ENCODE measurements at places on chromosomes 1 and 21.

GRCh38 chr1:29590583-29591565 lies 354.6 kb downstream of the PTPRU start:
- H3K27ac ChIP-seq: no peak overlapping the region
- no peaks in the 10 kb centered on the region for H3K4me1 ChIP-seq
- no peak overlapping the region for H3K4me3 ChIP-seq
- DNase-seq: no peak
- H3K36me3 ChIP-seq: no peaks in the 10 kb centered on the region
- H3K27me3 ChIP-seq: no peaks in the 10 kb centered on the region

DNA sequence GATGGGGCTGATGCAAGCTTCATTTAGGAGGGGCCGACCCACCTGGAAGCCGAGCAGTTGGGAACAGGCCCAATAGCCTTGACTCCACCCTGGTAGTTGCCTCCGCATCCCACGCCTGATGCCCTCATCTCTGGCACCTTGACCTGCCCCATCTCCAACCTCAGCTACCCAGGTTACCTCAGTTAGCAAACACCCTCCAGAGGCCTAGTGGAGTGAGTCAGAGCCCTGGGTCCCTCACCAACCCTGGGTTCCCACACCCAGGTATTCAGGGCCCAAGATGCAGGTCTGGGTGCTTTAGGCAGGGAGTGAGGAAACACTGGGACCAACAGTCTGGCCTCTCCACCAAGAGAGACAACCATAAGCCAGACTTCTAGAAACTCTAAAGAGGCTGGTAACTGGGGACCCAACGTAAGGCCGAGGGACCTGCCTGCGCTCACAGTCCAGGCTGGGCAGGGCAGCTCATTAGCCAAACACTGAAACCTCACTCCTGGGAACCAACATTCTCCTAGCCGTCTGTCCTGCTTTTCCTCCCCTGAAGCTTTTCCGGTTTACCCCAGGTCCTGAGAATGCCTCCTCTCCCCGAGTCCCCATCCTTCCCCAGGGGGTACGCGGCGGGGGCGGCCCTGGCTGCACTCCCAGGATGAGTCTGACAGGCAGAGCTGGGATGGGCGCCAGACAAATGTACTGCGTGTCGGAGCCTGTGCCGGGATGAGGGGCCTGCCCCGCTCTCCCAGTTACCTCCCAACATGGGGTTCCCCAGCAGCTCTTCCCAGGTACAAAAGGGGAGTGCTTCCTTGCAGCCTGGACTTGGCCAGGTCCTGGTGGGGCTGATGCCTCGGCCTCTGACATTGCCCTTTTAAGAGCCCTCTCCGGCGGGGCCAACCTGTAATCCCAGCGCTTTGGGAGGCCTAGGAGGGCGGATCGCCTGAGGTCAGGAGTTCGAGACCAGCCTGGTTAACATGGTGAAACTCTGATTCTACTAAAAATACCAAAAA lies 8.9 kb upstream of the CELSR2 start:
- no peak for DNase-seq
- H3K36me3 ChIP-seq: peaks cover 28% of the 10 kb centered on the region

DNA sequence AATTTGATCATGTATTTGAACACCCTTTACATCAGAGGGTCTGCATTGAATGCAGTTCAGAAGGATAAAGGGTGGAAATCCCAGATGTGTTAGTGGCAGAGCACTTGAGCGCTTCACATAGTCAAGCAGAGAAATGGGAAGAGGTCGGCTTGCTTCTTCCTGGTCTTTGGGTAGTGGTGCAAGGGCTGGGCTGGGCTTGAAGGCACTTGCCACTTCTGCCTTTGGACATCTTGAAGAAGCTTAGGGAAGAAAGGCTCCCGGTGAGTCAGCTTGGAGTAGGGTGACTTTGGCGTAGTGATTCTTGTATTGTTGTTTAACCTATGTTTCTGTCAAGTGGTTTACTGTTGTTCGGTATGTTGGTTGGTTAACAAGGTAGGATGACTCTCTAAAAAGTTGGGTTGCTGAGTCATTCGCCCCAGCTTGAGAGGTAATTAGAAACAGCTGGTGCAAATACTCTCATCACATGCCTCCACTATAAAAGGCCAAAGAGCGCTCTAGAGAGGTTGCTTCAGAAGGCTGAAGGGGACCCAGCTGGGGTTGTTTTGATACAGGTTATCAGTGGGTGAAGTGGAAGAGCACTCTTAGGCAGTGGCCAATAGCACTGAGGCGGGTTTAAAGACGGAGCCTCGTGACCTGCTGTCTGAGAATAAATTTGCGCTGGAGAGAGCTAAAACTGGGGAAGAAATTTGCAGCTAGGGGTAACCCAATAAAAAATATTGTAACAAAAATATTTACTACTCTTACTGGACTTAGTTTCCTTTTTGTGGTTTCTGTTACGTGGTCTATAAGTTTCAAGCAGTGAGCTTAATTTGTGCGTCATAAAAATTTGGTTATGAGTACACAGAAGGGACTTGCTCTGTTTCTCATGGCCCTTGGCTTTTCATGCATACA lies 1.4 kb downstream of the BACH1 start:
- peak overlapping the region; percentile 88 for H3K4me3 ChIP-seq
- H3K27me3 ChIP-seq: peaks cover 7% of the 10 kb centered on the region
- H3K36me3 ChIP-seq: no peaks in the 10 kb centered on the region
- H3K4me1 ChIP-seq: peaks cover 14% of the 10 kb centered on the region
- H3K27ac ChIP-seq: no peak overlapping the region

GRCh38 chr1:93435443-93435842 lies 12.5 kb upstream of the FNBP1L start:
- no peak overlapping the region for H3K4me3 ChIP-seq
- H3K36me3 ChIP-seq: no peaks in the 10 kb centered on the region
- H3K4me1 ChIP-seq: no peaks in the 10 kb centered on the region
- DNase-seq: no peak

DNA sequence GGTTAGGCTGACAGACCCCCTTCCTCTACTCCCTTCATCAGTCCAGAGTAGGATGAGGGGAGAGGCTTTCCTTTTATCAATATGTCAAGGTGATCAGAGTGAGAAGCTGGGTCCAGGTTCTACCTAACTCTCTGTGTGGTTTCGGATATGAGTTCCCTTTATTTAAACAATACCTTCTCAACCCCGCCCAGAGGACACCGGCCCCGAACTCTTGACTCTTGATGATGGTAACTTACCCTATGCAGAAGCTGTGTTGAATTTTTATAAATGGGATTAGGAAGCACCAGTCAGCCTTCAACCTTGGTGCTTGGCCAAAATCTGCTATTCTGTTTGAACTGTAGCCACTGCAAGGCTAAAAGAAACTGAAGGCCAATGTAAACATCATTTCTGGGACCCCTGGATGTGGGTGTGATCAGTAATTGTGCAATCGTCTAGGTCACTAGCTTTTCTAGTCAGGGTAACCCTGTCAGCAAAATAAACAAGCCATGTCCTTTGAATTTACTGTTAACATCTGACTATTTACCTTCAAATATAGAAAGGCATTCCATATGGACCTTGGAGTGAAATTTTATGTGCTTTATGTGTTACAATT lies 398.3 kb downstream of the SEC16B start:
- no peaks in the 10 kb centered on the region for H3K4me1 ChIP-seq
- H3K36me3 ChIP-seq: no peaks in the 10 kb centered on the region
- DNase-seq: no peak
- H3K27me3 ChIP-seq: no peaks in the 10 kb centered on the region
- H3K4me3 ChIP-seq: no peak overlapping the region

DNA sequence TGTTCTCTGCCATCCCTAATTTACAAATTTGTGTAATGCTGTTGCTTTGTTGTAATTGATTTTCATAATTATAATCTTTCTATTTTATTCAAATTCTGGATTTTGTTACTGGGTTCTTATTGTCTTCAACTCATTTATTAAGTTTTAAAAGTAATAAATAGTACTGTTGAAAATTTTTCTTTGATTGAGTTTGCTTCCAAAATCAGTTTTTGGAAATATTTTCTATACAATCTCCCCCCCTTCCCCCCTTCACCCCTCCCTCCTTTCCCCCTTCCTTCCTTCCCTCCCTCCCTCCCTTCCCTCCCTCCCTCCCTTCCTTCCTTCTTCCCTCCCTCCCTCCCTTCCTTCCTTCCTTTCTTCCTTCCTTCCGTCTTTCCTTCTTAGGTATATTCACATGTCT lies 6.0 kb upstream of the TMPRSS15 start:
- no peaks in the 10 kb centered on the region for H3K36me3 ChIP-seq
- H3K4me3 ChIP-seq: no peak overlapping the region
- DNase-seq: no peak

DNA sequence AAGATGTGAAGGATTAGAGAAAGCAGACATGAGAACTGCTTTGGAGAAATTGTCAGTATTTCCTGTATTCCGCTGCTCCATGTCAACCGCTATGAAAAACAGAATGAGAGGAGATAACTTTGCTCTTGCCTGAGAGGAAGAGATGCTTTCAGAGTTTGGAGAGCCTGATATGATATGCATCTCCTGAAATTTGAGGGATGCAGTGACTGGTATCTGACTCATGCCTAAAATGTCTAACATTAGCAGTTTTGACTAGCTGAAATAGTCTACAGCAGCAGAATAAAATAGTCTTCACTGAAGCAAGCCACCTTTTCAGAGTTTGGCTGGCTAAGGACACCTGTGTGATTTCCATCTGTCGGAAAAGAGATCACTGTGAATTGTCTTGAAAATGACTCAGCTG lies 165.8 kb upstream of the LRRC7 start:
- no peaks in the 10 kb centered on the region for H3K27me3 ChIP-seq
- no peak overlapping the region for H3K4me3 ChIP-seq
- no peak for DNase-seq
- no peaks in the 10 kb centered on the region for H3K4me1 ChIP-seq
- no peak overlapping the region for H3K27ac ChIP-seq
- no peaks in the 10 kb centered on the region for H3K36me3 ChIP-seq

DNA sequence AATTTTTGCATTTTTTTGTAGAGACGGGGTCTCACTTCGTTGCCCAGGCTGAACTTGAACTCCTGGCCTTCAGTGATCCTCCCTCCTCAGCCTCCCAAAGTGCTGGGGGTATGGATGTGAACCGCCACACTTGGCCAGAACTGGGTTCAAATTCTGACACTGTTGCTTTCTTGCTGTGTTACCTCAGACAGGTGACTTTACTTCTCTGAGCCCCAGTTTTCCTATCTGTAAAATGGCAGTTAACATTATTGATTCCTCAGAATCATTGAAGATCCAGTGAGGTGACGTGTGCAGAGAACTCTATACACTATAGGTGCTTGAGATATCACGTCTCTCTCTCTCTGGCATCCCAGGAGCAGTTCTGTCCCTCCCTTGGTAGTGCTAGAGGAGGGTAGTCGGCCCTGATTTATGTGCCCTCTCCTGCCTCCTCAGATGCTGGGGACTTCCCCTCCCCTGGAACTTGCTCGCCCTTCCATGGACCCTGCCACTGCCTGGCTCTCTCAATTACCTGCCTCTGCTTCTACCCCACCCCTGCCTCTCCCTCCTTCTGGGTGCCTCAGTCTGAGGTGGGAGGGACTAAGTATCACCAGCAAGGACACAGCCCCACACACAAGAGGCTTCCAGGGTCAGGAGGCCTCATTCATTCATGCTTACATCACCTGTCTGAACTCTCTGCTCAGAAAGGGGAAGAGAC lies 2.8 kb upstream of the HPCA start:
- H3K36me3 ChIP-seq: no peaks in the 10 kb centered on the region
- H3K27ac ChIP-seq: no peak overlapping the region
- H3K4me3 ChIP-seq: no peak overlapping the region
- peaks cover 3% of the 10 kb centered on the region for H3K27me3 ChIP-seq
- peaks cover 2% of the 10 kb centered on the region for H3K4me1 ChIP-seq

- H3K27me3 ChIP-seq: no peaks in the 10 kb centered on the region
- no peak overlapping the region for H3K4me3 ChIP-seq
- H3K4me1 ChIP-seq: no peaks in the 10 kb centered on the region
- no peaks in the 10 kb centered on the region for H3K36me3 ChIP-seq
- DNase-seq: no peak
Observed at GRCh38 chr1:202291961-202292712, 49.6 kb downstream of the UBE2T start.

DNA sequence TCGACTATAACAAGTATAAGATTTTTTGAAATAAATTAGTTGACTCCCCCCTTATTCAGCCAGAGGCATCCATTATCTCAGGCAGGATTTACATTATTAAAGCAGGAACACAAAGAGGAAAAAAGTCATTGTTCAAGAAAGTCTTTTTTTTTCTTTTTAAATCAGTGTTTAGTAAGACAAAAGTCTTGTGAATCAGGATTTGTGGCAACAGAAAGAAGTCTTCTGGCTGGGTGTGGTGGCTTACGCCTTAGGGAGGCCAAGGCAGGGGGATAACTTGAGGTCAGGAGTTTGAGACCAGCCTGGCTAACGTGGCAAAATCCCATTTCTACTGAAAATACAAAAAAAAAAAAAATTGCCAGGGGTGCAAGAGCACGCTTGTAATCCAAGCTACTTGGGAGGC lies 505.5 kb downstream of the LMO4 start:
- H3K27me3 ChIP-seq: no peaks in the 10 kb centered on the region
- H3K27ac ChIP-seq: no peak overlapping the region
- no peak for DNase-seq
- no peak overlapping the region for H3K4me3 ChIP-seq

- no peak overlapping the region for H3K27ac ChIP-seq
- no peak for DNase-seq
- no peaks in the 10 kb centered on the region for H3K36me3 ChIP-seq
- no peaks in the 10 kb centered on the region for H3K4me1 ChIP-seq
- H3K4me3 ChIP-seq: no peak overlapping the region
- no peaks in the 10 kb centered on the region for H3K27me3 ChIP-seq
Observed at GRCh38 chr1:26961826-26962225, 1.6 kb upstream of the KDF1 start.

DNA sequence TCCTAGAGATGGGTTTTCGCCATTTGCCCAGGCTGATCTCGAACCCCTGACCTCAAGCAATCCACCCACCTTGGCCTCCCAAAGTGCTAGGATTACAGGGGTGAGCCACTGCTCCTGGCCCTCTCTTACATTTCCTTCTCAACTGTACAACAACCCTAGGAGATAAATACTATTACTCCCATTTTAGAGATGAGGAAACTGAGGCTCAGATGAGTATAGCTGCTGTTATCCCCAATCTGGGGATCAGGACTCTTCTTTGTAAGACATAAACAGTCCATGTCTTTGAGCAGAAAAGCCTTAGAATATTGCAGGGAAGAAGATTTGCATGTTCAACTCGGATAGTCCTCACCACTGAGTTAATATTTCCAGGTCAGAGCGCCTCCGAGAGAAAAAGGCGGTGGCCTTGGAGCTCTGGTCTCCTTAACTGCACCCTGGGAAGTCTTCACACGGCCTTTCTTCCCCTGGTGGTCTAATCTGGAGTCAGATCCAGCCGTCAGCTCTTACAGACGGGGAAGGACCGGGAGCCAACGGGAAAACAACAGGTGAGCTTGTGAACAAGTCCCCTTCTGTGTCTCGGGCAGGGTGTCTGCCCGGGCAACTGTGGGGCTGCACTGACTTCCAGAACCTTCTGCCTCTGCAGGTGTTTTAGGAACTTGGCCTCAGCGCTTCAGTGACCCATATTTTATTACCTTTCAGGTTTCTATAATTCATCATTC lies 5.9 kb upstream of the OLIG1 start:
- DNase-seq: peak; percentile 56
- H3K4me3 ChIP-seq: no peak overlapping the region
- H3K36me3 ChIP-seq: no peaks in the 10 kb centered on the region
- H3K27ac ChIP-seq: no peak overlapping the region
- H3K27me3 ChIP-seq: peaks cover 52% of the 10 kb centered on the region
